ENCODE measurements at places on chromosomes 6 and 20.

GRCh38 chr6:28656715-28657114, 131.0 kb downstream of the GPX5 start:
- no peak for DNase-seq

DNA sequence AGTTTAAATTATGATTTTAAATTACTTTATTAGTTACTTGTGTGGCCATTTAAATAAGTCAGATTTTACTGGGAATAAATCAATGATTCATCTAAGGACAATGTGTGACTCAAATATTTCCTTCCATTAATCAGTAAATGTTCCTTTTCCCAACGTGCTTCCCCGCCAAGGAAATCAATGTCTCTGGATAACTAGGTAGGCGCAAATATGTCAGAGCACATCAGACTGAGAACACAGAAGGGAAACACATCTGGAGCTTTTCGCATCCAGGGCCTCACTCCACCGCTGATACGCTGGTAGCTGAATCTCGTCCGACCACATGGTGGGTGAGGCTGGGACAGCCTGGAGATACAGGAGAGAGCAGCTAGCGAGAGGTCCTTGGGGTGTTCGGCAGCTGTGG, 56.4 kb upstream of the RPS6KA2 start:
- peak; percentile 63 for DNase-seq

DNA sequence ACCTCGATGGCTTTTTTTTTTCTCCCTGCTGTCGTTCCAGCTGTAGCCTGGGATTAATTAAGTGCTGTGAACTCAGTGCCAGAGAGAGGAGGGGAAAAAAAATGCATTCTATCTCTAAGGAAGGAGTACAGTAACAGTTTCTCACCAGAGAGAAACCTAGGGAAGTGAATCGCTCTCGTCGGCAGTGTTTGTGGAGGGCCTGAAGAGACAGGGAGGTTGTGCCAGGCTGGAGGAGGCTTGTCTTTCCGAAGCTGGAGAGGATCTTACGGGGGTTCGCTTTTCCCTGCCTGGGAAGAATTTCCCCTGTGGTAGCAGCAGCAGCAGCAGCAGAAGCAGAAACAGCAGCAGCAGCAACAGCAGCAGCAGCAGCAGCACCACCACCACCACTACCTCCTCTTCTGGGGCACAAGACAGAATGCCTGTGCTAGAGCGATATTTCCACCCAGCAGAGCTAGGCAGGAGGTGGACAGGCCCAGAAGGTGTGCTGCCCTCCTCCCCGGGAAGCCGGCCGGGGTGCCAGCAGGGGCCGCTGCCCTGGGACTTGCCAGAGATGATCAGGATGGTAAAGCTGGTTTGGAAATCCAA, 186.5 kb downstream of the PDE7B start:
- DNase-seq: peak; percentile 18

DNA sequence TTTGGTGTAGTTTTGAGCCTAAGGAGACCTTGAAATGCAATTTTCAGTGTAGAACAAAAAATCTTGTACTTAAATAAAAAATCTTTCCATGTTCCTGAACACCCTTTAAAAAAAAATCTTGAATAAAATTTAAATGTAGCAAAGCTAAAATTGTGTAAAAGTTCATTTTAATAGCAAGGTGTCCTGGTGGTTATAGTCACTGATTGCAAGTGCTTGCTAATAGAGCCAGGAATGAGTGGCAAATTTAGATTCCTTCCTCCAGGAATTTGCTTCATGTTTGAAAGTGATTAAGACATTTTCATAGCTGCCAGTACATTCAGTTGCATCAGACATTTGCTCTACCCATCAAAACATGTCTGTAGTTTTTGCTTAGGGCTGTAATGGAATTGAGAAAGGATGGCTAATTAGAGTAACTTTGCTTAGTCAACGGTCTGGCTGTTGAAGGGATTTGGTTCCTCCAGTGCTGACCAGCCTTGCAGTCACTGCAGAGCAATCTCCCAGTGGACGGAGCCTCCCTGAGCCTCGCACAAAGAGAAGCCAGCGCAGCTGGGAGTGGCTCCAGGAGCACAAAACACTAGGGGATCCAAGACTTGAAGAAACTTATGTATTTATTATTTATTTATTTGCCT, 36.5 kb downstream of the AKAP12 start:
- no peak for DNase-seq

GRCh38 chr6:116971959-116972358, 94.9 kb downstream of the RFX6 start:
- peak; percentile 26 for DNase-seq

GRCh38 chr6:19261642-19262041, 575.5 kb upstream of the ID4 start:
- no peak for DNase-seq

DNA sequence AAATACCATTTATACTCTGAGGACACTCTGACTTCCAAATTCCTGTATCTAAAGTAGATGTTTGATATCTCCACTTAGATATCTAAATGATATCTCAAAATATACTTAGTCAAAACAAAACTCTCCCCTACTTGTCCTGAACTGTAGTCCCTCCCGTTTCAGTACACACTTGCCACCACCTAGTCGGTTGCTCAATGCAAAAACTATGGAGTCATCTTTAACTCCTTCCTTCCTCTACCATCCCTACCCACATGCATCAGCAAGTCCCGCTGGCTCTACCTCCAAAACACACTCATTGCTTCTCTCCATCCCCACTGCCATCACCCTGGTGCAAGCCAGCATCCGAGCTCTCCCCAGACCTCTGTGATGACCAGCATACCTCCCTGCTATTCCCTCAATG, 13.2 kb downstream of the STX7 start:
- no peak for DNase-seq

DNA sequence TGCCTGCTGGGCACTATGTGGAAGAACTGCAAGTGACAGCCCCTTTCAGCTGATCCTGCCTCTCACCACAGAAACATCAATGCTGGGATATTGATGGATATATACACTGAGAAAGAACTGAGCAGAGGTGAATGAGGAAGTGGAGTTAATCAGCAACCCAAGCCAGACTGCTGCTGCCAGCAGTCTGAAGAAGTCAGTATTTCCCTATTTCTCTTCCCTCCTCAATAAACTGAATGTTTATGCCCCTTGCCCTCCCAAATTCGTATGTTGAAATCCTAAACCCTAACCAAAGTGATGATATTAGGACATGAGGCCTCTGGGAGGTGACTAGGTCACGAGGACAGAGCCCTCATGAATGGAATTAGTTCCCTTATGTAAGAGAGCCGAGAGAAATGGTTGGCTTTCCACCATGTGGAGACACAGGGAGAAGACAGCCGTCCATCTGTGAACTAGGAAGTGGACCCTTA, 76.3 kb downstream of the CDK19 start:
- DNase-seq: peak; percentile 56

GRCh38 chr20:3011752-3012151, 31.7 kb upstream of the GNRH2 start:
- DNase-seq: no peak

GRCh38 chr6:1708820-1709219, 99.1 kb downstream of the FOXC1 start:
- DNase-seq: no peak

DNA sequence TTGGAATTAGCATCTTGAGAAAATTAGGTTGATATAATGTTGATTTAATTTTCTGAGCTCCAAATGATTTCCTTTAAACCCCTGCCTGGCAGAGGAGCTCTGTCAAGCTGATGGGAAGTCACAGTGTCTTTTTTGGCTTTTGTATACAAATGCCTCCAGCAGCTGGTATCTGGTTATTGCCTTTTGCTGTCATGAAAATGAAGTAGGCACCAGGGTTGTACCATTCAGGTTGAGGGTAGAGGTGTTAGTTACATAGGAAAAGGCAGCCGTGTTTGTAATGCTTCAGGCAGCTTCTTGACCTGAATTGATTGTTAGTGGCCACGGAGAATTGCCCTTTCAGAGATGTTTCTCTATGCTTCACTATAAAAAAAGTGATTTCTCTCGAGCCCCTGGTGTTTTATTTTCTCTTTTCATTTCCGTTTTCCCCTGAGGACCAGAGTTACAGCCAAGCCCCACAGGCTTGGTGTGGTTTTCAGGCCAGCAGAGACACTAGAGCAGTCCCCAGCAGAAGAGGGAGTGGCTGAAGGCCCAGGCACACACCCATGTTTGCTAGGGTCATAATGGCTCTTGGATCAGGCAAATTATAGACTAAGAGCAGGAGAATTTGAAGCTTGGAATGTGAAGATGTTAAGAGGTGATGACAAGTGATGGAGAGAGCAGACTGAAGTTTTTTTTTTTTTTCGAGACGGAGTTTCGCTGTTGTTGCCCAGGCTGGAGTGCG, 21.6 kb downstream of the CMTR1 start:
- no peak for DNase-seq

GRCh38 chr6:89371849-89372505, 19.5 kb upstream of the UBE2J1 start:
- peak; percentile 72 for DNase-seq

GRCh38 chr20:33263784-33264183, 19.2 kb upstream of the BPIFB1 start:
- DNase-seq: no peak

DNA sequence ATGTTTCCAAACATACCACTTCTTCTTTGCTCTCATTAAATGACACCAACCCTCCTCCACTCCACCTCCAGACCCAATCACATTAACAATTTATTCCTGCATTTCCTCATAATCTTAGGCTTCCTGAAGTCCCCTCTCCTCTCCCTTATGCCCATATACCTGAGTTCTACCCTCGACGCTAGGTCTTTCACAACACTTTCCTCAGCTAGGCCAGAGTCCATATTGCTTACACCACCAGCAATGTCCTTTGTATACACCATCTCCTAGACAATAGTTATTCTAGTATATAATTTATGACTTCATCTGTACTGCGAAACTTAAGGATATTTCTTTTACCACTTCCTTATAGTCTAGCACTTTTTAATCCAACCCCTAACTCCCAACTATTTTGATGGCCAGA, 47.7 kb downstream of the SIM1 start:
- no peak for DNase-seq

GRCh38 chr6:28205879-28206278, 19.2 kb upstream of the ZSCAN9 start:
- DNase-seq: no peak

DNA sequence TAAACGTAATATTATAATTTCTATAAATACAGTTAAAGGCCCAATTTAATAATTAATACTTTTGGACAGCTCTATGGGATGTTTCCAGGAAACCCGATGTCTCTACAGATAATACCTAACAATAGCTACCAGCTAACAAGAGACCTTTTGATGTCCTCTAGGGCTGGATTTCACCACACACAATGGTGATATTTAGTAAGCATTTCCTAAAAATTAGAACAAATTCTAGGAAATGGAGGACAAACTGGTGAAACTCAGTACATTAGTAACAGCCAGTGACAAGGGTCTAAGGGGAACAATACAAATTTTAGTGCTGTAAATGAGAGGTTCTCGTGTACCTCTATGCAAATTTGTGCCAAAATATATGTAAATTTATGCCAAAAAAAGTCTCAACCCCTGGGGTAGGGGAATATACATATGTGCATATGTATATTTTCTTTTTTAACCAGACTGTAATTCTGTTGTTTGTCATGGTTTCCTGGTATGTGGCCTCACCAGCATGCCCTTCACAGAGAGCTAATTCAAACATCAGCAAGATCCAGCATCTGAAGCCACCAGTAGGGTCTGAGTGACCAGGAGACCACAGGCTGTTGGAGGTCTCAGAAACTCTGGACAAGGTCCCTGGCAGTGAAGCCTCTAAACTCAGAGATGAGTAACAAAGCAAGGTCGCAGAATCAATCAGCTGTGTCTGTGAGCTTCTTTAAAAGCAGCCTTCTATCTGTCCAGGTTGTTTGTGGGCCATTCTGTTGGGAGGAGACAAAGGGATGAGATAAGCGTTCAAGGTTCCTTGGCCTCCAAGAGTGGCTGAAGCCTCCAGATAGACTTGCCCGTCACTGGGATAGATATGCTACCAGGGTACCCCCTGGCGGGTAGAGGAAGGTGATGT, 235.1 kb upstream of the RREB1 start:
- no peak for DNase-seq

DNA sequence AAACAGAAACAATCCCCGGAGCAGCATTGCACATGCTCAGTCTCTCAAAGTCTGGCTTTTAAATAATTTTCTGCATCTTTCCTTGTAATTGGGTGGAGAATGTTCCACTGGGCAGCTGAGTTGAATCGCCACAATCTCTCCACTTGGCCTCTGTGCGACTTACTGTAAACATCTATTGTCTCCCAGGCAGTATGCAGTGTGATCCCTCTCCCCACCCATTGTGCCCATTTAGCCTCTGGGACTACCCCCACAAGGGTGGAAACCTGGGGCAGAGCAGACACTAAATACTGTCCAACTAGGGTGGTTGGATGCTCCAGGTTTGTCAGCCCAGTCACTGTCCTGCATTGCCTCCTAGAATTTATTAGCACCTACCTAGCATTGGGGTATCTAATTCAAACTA, 96.2 kb downstream of the JARID2 start:
- no peak for DNase-seq

DNA sequence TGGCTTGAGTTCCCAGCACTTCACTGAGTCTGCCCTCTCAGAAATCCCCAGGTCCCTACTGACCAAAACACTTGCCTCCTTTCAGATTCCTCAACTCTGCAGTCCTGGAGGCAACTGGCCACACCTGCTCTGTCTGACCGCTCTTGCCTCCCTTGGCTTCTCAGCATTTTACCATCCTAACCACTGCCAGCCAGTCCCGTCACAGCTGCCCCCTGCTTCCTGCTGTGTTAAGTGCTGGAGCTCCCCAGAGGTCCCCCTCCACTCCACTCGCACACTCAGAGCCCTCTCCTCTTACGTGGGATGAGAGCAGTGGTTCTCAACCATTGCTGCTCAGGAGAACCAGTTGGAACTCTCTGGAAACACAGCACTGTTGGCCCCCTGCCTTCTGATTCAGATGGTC, 20.5 kb downstream of the ADAT2 start:
- DNase-seq: no peak

DNA sequence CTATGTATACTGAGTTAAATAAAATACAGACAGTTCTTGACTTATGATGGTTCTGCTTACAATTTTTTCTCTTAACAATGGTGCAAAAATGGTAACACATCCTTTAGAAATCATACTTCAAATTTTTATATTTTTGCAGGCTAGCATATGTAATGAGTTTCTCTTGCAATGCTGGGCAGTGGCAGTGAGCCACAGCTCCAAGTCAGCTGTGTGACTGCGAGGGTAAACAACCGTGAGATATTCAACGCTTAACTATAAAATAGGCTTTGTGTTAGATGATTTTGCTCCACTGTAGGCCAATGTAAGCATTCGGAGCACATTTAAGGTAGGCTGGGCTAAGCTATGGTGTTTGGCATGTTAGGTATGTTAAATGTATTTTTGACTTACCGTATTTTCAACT, 136.1 kb downstream of the PLCB4 start:
- DNase-seq: no peak

GRCh38 chr20:38729767-38730166, 5.5 kb downstream of the SLC32A1 start:
- DNase-seq: no peak

DNA sequence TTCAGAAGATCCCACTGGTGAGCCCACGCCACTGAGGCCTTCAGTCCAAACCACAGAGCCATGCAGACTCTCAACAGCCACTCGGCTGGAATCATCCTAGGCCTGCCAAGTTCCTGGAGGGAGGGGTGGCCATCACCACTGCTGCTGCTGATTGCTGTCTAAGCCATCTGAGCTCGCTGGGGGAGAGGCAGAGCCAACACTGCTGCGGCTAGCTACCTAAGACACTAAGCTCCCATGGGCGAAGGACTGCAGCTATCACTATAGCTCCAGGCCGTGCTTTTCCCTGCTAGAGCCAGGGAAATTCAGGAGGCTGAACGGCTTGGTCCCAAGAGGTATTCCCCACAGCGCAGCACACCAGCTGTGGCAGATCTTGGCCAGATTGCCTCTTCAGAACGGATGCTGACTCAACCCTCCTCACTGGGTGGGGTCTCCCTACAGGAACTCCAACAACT, 73.6 kb downstream of the TBC1D32 start:
- DNase-seq: no peak

GRCh38 chr20:986733-987355, 15.3 kb downstream of the RSPO4 start:
- no peak for DNase-seq

Measured in body of pancreas (tissue), 4 donors.